ENCODE measurements at places on chromosomes 2 and 18.
A peak's percentile ranks its signal among the peaks of the same experiment; 100 is the strongest.

DNA sequence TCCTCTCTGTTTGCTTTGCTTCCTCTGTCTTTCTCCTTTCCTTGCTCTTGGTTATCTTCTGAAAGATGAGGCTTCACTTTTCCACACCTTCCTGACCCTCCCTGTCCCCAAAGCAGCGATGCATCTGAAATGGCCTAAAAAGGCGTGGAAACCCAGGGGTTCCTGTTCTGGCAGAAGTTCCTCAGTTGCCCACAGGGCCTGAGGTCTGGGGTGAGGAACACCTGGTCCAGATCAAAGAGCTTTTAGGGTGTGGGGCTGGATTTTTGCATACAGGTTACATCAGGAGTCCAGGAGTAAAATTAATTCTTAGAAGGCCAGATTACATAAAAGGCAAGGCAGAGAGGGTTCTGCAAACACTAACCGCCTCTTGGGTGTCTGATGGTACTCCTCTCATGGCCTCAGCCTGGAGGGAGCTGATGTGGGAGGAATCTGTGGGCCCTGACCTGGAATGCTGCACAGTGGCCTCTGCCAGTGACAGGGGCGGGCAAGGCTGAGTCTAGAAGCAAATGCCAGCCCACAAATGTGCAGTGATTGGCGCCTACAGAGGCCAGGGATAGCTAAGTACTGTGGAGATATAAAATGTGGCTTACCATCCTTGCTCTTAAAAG, 41.8 kb downstream of the INPP4A start:
- no peak for DNase-seq

- DNase-seq, result no peak
Observed at GRCh38 chr2:25247792-25248512, 79.6 kb upstream of the POMC start.

GRCh38 chr2:237627441-237628246, at the start of gene LRRFIP1:
LRRFIP1 (plus strand) TSS chr2:237627587; CDS start chr2:237627645, 58 bp downstream.
- no peak for DNase-seq

DNA sequence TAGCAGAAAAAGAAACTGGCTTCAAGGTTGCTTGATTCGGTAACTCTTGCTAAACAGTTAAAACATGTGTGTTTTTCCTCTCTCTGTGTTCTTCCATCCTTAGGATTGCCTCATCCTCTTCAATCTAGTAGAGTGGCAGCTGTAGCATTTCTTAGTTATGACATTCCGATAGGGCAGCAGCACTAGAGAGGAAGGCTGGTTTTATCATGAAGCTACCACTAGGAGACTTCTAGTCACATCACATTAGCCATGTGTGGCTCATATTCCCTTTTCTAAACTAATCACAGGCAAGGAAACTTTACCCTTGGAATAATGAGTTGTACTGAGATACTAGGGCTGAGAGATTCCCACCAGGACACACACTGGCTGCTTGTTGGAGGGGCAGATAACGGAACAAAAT, 187.6 kb downstream of the DOK6 start:
- DNase-seq, result no peak

GRCh38 chr18:10791169-10791831, 265.5 kb downstream of the NAPG start:
- peak; percentile 43 for DNase-seq

- DNase-seq, result peak; percentile 15
Observed at GRCh38 chr2:205984381-205984780, 101.6 kb downstream of the INO80D start.

DNA sequence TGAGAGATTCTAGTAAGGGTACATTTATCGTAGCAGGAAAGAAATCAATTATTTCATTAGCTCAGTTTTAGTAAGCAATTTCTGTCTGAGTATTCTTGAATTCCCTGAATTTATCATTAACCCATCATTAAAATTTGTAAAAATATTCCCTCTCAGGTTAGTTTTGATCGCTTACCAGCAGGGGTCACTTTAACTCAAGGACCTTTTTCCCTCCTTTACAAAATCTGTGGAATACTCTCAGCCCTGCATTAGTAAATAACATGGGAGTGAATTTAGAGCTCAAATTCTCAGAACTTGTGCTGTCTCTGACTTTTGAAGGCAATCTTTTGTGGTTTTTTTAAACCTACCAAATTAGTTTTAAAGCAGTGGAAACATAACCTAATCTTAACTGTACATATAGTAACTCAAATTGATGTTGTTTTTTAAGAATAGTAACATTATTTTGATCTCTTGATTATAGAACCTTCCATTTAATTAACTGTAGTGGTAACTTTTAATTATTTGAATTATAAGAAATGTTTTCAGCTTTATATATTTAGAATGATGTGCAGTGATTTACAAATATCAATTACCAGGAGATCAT, 97.2 kb downstream of the AGPS start:
- no peak for DNase-seq

DNA sequence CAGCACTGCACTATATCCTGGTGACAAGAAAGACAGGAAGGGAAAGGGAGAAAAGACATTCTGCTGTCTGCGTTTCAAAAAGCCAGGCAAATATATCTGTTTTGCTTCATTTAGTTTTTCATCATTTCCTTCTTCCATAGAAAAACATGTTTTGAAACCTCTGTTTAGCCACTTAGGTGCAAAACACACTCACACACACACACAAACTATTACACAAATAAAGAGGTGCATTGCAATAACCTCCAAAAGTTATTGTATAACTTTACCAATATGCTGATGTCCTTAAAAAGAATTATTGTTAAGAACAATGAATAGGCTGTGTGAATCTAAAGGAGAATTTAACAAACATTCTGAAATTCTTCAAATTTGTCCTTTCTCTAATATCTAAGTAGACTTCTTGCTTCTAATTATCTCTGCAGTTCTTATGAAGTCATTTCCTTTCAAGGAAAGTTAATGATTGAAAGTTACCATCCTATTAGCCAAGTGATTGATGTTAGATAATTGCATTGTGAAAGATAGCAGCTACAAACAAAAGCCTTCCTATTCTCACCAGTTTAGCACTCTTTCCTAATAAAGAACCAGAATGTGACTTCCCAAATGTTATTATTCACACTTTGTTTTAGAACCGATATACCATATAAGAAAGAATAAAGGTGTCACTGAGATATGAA, 516.7 kb downstream of the KCNJ3 start:
- DNase-seq, result no peak

DNA sequence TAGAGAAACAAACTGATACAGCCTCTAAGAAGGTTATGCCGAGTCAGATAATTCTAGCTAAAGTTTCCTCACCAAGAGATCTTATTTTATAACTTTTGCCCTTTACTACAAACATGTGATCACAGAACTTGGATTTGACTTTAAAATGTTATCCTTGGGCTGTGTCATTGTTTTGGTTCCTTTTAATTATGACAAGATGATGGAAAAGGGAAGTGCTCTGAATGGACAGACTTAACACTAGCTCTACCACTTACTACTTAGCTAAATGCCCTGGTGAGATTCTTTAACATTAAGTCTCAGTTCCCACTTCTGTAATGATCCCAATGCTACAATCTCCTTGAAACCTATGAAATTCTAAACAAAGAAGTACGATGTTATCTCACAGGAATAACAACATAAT, 69.9 kb downstream of the RTTN start:
- DNase-seq, result peak; percentile 92

DNA sequence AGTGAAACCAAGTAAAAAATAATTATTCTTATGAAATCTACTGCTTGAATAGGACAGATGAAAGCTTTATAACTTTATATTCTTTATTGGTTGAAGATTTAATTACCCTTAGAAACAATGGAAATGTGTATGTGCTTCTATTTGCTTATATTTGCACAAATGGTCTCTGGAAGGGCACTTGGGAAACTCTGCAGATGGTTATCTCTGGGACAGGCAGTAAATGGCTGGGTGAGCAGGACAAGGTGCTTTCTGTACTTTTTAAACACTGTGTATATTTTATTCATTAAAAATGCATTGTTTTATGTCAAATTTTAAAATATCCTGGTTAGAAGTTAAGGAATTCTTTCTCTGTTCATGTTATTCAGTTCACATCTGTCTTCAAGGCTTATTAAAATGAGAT, 131.1 kb downstream of the LRRTM4 start:
- DNase-seq, result no peak

GRCh38 chr18:76130845-76131244, 364.2 kb downstream of the ZNF516 start:
- DNase-seq, result no peak

DNA sequence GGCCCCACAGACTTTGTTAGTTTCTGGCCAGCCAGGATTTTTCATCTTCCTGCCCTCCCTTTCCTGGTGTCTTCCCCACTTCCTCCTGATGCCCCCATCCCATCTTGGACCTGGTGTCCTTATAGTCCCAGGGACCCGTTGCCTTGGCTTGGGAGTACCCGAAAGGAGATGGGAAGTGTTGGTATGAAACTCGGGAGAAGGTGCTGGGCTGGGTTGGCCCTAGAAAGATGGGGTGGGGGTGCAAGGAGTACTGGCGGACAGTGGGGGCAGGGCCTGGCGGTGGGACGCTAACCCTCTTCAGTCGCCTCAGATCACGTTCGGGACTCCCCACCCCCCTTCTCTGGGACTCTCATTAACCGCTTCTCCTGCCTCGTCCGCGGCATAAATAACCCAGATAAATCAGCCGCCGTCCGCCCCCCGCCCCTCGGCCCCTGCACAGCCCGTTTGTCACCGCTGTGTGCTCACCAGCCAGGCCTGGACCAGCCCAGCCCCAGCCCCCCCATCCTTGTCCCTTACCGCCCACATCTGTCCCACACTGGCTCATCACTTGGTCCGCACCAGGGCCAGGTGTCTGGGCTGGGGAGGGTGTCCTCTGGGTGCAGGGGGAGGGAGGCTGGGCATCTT, 3.7 kb upstream of the ASIC4 start:
- no peak for DNase-seq

- no peak for DNase-seq
Observed at GRCh38 chr2:123768233-123768632, 256.9 kb upstream of the CNTNAP5 start.

GRCh38 chr18:14089781-14090180, 42.5 kb downstream of the ZNF519 start:
- no peak for DNase-seq

DNA sequence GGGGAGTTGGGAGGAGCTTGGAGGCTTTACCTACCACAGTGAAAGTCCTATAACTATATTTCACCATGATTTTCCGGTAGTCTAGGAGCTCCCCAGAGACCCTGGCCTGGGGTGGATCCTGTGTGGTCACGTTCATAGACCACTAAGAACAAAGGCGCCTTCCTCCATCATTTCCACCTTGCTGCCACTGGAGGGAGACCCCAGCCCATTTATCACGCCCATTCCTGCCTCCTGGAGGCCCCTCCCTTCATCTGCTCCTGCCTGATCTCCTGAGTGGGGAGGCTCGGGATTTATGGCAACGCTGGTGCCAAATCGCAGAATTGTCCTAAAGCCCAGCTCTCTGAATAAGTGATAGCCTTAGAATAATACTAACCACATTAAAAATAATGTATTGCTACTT, 507.6 kb upstream of the SPHKAP start:
- DNase-seq, result no peak

GRCh38 chr2:176493226-176493825, 224.1 kb downstream of the MTX2 start:
- DNase-seq, result peak; percentile 35

DNA sequence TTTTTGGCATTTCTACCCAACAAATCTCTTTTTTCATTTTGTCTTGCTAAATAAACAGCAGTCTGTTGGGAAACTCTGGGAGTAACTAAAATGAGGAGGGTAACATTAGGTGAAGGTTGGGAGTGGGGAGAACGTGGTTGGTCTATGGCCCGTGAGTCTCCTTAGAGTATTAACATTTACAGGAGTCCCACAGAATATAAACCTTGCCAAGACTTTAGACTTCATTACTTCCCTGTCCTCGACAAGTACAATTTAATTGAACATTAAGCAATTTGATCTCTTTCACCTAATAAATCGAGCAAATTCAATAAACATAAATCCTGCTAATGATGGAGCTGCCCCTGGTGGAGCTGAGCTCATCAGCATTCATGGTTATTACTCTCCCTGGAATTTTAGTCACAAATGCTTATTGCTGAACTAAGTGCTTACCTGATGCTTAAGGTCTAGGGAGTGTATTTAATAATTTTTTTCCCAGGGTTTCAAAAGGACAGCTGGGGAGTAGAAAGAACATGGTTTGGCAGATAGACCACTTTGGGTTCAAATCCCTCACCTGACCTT, 95.1 kb upstream of the RASGRP3 start:
- DNase-seq, result no peak

GRCh38 chr2:9497017-9497416, 22.7 kb downstream of the IAH1 start:
- no peak for DNase-seq

- DNase-seq, result no peak
Observed at GRCh38 chr2:63545023-63545422, 43.3 kb downstream of the WDPCP start.

DNA sequence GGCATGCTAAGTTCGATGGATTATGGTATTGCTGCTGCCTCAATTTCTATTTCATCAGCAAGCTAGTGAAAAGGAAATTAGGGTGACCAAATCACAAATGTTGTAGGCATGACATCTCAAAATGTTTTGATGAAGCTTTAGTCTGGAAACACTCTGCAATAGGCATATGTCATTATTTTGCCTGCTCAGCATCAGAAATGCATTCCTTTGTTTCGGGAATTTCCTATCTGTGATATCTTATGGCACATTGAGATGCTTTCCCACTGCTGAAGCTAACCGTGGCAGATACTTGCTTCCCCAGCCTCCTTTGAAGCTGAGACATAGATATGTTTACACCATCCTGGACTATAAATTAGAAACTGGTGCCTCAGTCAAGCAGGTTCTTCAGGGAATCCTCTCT, 119.7 kb downstream of the CDC42EP3 start:
- DNase-seq, result no peak

DNA sequence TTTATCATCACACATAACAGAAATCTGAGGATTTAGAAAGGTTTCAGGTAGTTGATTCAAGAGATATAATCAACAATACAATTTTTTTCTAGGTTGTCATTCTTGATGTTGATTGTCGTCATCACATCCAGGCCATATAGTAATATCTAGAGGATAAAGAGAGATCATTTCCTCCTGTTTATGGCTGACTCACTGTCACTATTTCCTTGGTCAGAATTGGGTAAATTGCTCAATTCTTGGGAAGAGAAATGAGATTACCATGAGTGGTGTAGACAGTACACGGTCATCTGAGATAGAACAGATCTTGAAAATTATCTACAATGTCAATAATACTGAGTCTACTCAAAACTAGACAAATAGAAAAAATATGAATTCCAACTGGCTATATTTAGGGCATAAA, 78.8 kb downstream of the ZNF804A start:
- peak; percentile 59 for DNase-seq

- DNase-seq, result peak; percentile 67
Observed at GRCh38 chr2:216837740-216838139, 22.1 kb downstream of the TNP1 start.

GRCh38 chr2:134099273-134099672, 154.6 kb upstream of the MGAT5 start:
- no peak for DNase-seq

- no peak for DNase-seq
Observed at GRCh38 chr2:3298191-3298590, 79.4 kb downstream of the EIPR1 start.

GRCh38 chr2:226190479-226191252, 609.0 kb downstream of the IRS1 start:
- no peak for DNase-seq

GRCh38 chr2:20635675-20636584, 15.0 kb downstream of the HS1BP3 start:
- DNase-seq, result peak; percentile 54
